ENCODE measurements at places on chromosomes 7 and 10.

- DNase-seq, result no peak
Measured at GRCh38 chr10:28903063-28903462, 225.7 kb downstream of the BAMBI start.

DNA sequence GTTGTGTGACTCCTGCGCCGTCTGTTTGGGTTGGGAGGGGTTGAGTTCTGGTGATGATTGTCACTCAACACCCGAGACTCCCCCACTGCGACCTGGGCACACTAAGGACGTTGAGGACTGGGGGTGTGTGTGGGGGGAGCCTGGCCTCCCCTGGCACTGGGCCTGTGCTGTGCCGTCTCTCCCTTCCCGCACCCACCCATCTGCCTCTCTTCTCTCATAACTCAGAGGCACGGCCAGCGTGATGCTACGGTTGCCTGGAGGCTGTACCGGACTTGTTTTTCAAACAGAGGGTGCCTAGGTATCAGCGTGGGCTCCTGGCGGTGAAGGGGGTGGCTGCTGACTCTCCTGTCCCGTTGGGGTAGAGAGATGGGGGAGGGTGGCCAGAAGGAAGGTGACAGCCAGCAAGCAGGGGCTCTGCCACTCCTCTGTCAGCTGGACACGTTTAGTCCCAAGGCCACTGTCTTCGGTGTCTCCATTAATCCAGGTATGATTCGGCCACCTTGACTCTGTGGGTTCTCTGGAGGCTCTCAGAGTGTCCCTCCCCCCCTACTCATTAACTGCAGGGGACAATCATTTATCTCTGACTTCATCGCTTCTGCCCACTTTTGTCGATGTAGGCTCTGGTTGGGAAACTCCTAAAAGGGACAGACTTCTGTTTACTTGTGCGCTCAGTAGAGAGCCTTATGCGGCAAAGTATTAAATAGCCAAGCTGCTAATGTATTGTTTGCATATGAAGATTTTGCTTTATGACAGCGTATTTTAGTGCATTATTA, 56.5 kb upstream of the PFKFB3 start:
- DNase-seq, result no peak

- no peak for DNase-seq
Measured at GRCh38 chr10:78403781-78404180, 370.1 kb downstream of the RPS24 start.

DNA sequence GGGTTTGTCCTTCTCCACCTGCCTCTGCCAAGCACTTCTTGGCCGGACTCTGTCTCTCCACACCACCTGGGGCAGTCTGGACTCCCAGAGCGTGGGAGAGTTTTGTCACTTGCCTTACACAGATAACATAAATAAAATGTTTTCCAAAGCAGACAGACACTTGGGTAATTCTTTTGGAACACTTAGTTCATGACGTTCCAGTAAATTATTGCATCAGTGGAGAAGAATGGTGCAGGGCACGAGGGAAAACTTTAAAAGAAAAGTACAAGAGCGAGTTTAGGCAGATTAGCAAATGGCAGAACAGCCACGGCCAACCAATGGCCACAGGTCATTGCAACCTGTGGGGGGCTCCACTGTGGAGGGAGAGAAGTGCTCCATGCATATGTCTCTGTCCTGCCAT, 170.6 kb upstream of the GRB10 start:
- DNase-seq, result no peak

DNA sequence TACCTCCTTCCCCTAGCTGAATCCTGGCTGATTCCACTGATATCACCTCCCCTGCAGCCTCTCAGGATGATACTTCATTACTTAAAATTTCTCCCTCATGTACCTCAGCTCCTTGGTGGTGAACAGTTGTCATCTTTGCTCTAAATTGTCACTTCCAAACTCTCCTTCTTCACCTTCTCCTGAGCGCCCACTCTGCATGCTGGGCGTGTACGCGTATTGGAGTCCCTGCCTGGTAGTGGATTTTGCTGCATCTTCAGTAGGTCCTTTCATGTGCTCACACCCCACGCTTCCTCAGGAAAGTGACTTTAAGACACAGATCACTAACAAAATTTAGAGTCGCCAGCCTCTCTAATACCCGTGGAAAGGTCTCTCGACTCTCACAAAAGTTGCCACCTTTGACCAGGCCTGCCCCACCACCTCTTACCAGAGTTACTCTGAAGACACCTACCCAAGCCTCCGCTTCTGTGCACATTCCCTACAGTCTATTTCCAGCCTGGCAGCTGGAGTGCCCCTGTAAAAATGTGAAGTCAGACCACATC, 236.8 kb downstream of the FANK1 start:
- DNase-seq, result no peak

- DNase-seq, result no peak
Measured at GRCh38 chr7:50315739-50316671, 11.5 kb downstream of the IKZF1 start.

GRCh38 chr7:2979201-2979631, 64.5 kb downstream of the CARD11 start:
- no peak for DNase-seq

DNA sequence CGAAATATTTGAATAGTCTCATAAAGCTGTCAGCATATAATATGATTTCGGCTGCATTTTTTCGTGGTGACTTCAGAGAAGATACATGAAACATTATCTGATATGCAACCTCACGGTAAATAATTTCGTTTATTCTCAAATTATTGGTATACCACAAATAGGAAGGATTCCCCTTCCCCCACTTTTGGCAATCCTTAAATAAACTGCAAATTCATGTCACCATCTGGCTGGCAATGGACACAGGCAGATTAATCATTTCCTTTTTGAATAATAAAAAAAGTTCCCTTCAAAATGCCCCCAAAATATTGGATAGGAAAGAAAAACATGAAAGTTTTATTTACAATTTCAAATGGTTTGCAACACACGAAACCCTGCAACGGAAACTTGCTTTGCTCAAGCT, 234.5 kb upstream of the MEOX2 start:
- no peak for DNase-seq

All from stimulated activated CD8-positive, alpha-beta memory T cell treated with anti-CD3 and anti-CD28 coated beads, Interleukin-7, amount 100 ng/mL, for 24 hours (primary cell).